Esophagus squamous epithelium (tissue), 5 donors: ENCODE measurements at places on chromosomes 7 and 10.

GRCh38 chr7:47875998-47876744, 72.1 kb downstream of the PKD1L1 start:
- DNase-seq: no peak

- DNase-seq: no peak
Observed at GRCh38 chr7:140330128-140330527, 68.2 kb downstream of the SLC37A3 start.

GRCh38 chr7:106335814-106336213, 51.0 kb upstream of the NAMPT start:
- no peak for DNase-seq

- peak; percentile 18 for DNase-seq
Observed at GRCh38 chr10:26697163-26697921, at the start of gene PDSS1. PDSS1 (plus strand) TSS chr10:26697701; CDS start chr10:26697712, 11 bp downstream.

DNA sequence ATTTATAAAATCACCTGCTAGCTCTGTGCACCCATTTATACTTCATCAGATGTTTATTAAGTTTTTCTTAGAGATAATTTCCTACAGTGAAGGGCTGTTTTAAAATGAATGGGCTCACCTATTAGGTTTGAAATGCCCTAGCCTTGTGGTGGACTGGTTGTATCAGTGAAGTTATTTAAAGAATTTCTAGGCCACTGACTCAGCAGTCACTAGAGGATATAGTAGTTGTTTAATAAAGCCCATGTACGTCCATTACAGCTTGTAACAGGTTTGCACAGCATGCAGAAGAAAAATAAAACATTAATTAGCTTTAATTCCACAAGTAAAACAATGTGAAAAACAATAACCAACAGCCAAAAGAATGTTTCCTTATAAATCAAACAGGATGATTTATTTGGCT, 128.0 kb downstream of the RSU1 start:
- DNase-seq: no peak

DNA sequence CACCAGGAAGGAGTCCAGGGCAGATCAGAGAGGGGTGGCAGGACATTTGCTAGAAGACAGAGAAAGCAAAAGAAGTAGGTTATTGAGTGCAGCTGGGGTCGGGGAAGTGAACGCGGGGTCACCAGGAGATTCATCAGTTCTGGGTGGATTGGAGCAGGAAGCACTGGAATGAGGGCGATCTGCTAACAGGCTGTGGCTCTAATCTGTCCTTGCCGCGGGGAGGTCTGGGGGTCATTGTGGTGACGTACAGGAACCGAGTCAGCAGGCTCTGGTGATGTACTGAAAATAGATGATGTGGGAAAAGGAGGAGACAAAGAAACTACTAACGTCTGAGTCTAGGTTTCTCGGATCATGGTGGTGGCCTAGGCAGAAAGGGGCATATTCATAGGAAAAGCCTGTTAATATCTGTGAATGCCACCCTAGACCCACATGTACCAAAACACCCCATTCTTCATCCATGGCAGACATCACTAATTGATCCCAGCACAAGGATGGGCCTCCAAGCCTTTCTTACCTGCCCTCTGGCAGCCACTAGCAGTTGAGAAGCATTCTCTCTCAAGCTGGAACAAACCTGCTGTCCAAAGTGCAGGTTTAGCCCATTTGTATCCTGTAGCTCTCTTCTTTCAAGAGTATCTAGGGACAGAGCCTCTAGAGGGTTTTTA, 134.5 kb downstream of the C10orf105 start:
- DNase-seq: no peak

- DNase-seq: no peak
Observed at GRCh38 chr7:40299097-40299496, 164.3 kb downstream of the SUGCT start.

DNA sequence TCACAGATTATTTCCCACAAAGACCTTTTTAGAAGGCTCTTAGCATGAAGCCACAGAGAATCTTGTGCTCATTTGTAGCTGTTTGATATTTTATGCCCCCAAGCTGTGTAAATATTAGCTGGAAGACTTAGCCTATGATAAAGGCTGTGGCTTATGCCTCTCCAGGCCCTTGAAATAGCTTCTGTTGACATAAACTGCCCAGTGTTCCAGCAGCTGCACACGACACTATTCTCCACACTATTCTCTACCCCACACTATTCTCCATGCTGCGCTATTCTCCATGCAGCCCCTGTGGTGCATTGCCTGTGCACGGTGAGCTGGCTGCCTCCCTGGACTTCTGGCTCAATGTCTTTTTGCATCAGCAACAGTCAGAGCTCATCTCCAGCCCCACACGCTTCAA, 13.1 kb downstream of the DDC start:
- DNase-seq: no peak

GRCh38 chr10:31148951-31149350, 117.3 kb upstream of the ZNF438 start:
- DNase-seq: no peak

DNA sequence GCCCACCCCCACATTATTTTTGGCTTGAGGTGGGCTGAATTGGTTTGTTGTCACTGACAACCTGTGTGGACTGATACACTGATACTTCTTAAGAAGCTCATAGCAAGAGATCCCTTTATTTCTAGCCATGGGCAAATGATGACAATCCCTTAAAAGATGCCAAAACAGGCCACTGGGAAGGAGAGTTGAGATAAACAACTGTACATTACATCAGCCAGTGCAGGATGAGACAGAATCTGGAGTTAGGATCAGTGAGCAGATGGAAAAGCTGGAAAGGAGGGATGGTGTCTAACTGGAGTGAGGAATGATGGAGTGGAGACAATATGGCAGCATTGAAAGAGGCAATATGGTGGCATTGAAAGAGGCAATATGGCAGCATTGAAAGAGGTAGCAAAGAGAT, 195.9 kb upstream of the LYZL2 start:
- no peak for DNase-seq

- DNase-seq: no peak
Observed at GRCh38 chr7:129202058-129202777, 13.8 kb downstream of the SMO start.

GRCh38 chr7:98913612-98914011, 35.3 kb downstream of the TRRAP start:
- DNase-seq: no peak

GRCh38 chr10:72887043-72887442, 6.5 kb upstream of the OIT3 start:
- no peak for DNase-seq

- DNase-seq: no peak
Observed at GRCh38 chr7:75968012-75968411, 26.4 kb downstream of the TMEM120A start.

- no peak for DNase-seq
Observed at GRCh38 chr10:17951868-17952371, at the start of gene SLC39A12. SLC39A12 (plus strand) TSS chr10:17951918; CDS start chr10:17953277, 1,359 bp downstream.

DNA sequence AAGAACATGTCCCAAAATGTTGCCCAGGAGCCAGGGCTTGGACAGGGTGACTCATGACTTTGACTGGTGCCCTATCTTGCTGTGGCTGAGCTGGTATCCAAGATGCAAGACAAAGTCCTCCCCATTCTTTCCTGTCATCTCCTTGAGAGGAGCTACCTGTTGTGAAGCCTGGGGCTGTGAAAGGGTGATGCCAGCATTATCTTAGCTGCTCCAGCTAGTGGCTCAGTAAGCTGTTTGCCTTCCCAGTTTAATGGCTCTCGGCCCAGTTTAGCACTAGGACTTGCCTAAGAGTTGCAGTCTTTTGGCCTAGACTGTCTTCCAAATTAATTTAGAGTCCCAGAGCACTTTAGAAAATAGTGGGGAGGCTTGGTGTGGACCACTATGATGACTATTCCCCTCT, 424.3 kb upstream of the NRG3 start:
- no peak for DNase-seq

DNA sequence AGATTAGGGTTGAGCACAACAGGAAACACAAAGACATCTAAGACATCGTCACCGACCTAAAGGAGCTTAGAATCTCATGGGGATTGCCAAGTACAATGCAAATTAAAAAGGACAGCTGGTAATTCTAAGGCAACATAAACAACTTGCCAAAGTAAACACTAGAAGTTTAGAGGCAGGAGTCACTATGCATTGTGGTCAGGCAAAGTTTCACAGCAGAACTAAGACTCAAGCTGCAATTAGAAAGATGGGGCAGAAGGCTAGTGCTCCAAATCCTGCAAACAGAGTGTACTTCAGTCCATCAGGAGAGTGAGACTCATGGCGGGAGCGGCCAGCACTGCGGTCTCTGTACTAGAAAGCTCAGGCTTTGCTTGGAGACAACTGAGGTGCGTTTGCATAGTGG, 52.7 kb downstream of the HIPK2 start:
- no peak for DNase-seq

GRCh38 chr7:50312250-50313162, 8.0 kb downstream of the IKZF1 start:
- DNase-seq: no peak

DNA sequence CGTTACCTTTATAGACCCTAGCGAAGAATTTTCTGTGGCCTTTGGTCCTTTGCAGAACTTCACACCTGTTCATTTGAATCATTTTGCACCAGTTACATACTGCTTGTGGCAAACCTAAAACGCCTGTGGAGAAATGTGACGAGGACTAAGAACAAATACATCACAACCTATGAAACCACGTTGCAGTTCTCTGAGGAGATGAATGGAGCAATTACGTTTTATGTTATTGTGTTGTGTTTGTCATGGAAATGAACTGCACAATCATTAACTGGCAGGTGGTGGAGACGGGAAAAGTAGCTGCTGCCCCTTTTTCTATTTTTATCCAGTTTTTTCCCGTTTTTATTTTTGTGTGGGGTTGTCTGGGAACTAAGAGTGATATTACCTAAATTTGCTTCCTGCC, 505.5 kb downstream of the SDK1 start:
- DNase-seq: no peak

GRCh38 chr10:44899450-44900080, 11.6 kb upstream of the TMEM72 start:
- no peak for DNase-seq

- no peak for DNase-seq
Observed at GRCh38 chr7:22628112-22628511, 98.9 kb upstream of the IL6 start.

DNA sequence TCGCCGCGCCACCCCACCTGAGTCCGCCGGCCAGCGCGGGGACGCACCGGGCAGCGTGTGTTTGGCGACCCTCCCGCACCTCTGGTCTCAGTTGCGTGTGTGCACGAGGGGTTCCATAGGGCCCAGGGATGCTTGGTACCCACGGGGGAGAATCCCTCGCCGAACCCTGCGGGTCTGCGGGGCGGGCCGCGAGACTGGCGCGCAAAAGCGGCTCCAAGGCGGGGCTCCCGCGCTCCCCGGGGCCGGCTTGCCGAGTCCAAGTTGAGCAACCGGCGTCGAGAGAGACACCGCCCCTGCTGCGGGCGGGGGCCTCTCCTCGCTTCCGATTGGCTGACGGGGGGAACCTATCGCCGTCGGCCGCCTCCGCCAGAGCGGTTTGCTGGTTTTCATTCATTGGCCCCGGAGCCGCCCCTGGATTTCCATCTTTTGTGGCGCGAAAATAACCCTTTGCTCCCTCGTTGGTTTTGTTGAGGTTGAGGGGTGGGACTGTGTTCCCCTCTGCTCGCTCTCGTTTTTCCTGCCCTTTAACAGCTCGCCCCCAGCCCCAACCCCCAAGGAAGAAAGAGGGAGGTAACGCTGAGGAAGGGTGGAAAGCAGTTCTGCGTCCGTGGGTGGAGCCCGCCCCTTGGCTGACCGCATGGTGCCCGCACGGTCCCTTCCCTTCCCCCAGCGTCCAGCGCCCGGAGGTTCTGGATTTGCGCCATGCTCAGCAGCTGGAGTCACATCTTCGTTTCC, 4.0 kb upstream of the IGF2BP3 start:
- no peak for DNase-seq

DNA sequence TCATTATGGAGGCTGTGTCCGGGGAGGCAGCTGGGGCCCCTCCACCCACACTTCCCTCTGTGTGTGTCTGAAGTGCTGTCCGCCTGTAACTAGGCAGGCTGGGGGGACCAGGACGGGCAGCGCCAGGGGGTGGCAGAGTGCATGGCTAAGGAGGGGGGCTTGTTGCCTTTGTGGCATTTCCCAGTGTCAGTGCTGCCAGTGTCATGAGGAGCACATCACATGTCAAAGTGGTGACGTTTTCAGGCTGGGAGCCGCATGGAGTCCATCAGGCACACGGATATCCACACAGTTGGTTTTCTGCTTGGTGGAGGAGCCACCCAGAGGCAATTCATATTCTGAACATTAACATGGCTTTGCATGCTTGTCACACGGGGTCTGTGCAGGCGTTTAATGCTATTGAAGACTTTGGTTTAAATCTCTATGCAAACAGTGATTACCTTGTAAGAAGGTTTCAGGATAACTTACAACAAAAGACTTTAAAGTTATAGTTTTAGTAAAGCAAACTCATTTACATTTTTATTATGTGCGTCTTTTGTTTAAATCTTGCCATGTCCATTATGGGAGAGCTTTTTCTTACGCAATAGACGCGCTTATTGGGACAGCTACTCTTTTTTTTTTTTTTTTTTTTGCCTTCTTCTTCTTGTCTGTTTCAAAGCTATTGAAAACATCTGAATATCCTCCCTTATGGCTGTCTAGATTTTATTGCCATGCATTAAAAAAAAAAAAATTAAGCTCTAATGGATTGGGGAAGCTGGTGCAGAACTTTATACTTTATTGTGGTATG, 52.9 kb downstream of the C10orf67 start:
- no peak for DNase-seq

DNA sequence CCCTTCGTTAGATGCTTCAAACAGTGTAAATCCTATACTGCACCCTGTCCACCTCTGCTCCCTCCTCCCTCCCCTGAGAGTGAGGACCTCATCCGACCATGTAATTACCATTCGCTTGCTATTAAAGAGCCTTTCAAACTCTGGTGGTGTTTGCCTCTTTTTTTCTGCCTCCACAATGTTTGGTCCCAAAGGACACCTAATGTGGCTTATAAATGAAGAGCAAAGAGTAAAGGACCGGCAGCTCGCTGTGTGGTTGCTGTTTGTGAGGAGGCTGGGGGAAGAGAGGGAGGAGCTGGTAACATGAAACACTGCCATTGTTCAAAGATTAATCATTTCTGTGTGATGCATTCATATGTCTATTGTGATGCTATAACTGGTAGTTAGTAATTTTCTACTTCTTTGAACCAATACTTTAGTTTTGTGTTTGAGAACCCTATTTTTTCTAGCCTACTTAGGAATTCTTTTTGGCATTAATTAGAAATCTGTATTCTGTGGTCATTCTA, 27.9 kb downstream of the MTURN start:
- DNase-seq: no peak

GRCh38 chr7:18520450-18521235, 25.1 kb downstream of the HDAC9 start:
- no peak for DNase-seq

GRCh38 chr7:101106386-101106785, 20.5 kb upstream of the SERPINE1 start:
- DNase-seq: no peak

DNA sequence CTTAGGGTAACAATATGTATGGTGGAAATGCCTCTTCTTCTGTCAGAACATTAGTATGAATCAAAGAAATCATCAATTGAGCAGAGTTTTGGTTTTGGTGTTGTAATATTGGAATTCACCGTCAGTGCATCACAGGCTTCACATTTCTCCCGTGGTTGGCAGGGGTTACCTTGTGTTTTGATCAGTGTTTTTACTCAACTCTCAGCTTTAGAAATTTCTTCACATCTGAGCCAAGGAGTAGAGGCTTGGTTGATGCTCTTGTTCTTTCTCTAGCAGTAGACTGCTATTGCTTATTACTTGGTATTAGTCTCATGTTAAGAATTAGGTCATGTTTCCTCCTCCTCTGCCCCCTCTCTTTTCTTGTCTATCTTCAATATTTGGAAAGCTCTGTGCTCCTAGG, 188.8 kb upstream of the SMIM30 start:
- no peak for DNase-seq

GRCh38 chr10:63976538-63976937, 455.3 kb downstream of the REEP3 start:
- DNase-seq: no peak
